MCF 10A (cell line): ENCODE measurements at places on chromosomes 7 and 10. TPM values are rescaled to one million over a fixed set of nuclear protein-coding genes. Genes with fewer than 3 reads are reported as not detected.

RAMP3 gene
- not detected in 2 replicates for total RNA-seq

MACROH2A2 gene
- total RNA-seq = 17.6 and 21.3 TPM in 2 replicates

STEAP4 gene
- not detected in 2 replicates for total RNA-seq

MICALL2 gene
- 12.3 and 15.8 TPM in 2 replicates for total RNA-seq

FKBP6 gene
- not detected in 2 replicates for total RNA-seq

PMPCB gene
- total RNA-seq = 64.9 and 73.9 TPM in 2 replicates

MUC12 gene
- not detected in 2 replicates for total RNA-seq

BMI1 gene
- 78.0 and 80.1 TPM in 2 replicates for total RNA-seq

IL6 gene
- 13.8 and 22.0 TPM in 2 replicates for total RNA-seq

LRRC4 gene
- total RNA-seq = not detected in 2 replicates

GRM3 gene
- total RNA-seq = not detected in 2 replicates

STAG3 gene
- total RNA-seq = 1.1 and 1.5 TPM in 2 replicates

CPA4 gene
- total RNA-seq = 1.8 and 4.3 TPM in 2 replicates

CPA1 gene
- not detected in 2 replicates for total RNA-seq

SDK1 gene
- total RNA-seq = 1.5 and 3.3 TPM in 2 replicates
